ENCODE measurements at places on chromosomes 2 and 18. TPM values are rescaled to one million over a fixed set of nuclear protein-coding genes. Genes with fewer than 3 reads are reported as not detected.

DNA sequence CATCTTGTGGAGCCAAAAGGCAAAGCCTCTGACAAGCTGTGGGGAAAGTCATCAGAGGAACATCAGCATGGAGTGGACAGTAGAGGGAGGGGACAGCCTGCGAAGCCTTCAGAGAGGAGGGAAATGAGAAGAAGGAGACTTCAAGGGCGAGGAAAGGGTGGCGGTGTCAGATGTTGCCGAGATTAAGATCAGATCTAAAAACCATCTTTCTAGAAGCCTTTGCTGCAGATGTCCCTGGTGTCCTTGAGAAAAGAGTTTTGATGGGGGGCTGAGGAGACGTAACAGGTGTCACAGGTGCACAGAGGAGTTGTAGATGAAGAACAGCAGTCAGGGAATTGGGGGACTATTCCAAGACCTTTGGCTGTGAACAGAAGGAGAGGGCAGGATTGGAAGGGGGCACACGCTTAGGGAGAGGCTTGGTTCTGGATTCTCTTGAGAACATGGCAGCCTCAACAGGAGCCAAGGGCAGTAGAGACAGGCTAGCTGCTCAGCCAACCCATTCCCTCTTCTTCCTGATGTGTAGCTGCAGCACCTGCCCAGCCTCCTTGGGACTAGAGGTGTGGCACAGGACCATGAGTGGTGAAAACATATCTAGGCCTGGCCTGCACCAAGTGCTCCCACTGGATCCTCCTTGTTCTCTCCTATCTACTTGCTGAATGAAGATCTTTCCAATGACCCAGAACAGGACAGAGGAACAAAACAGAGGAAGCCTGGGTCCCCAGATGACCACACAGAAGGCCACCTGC lies 22.7 kb upstream of the NCL start:
- DNase-seq, result no peak

- DNase-seq, result no peak
These were observed 4.6 kb downstream of the NEU2 start for GRCh38 chr2:233037078-233037477.

The LYG2 gene
- 0.24 TPM for polyA plus RNA-seq

GRCh38 chr2:218422403-218423086 lies 3.6 kb downstream of the VIL1 start:
- DNase-seq, result no peak

- DNase-seq, result no peak
These were observed 227.6 kb upstream of the SMAD7 start for GRCh38 chr18:49178321-49178720.

The PMAIP1 gene
- 3.2 TPM for polyA plus RNA-seq

DNA sequence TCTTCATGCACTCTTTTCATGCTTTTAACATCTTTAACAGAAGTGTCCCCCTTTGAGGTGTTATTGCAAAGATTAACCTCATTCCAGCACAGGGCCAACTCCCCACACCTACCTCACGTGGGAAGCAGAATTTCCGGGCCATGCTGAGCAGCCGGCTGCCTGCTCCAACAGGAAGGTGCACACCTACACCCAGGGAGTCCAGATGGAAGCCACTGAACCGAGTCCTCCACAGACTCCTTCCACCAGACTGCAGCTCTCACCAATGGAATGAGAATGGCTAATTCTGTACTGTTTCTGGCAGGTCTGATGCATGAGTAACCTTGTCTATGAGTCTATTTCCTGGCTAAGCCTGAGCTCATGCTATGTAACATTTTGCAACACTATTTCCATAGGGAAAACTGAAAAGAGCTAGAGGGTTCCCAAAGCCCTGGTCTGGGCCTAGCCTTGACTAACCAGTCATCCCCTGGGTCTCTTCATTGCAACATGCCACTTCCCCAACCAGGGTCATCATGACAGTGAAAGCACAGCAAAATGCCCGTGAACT lies 11.0 kb downstream of the ERFE start:
- DNase-seq, result no peak

DNA sequence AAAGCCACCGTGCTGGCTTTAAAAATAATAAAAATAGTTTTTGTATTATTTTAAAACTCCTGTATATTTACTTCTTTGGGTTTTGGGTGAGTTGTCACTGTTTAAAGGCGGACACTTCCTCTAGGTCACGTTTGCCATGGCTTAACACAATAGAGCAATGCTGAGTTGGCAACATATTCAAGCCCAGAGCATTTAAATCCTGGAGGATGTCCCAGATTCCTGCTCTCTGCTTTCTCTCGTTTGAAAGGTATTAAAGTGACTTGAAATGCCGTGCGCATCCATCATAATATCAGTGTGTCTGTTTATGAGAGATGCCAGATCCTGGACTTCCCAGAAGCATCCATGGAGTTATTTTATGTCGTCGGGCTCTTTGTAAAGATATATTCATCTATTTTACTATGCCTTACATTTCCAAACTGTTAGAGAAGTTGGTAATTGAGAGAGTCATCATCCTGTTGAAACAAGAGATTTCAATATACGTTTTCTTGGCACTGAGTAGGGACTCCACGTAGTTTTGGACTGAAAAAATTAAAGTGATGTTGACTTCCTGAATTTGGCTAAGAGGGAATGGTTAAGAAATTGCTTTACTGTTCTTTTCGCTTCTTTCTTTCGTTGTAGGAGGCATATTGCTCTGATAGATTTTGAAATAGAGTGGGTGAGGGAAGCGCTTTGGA lies 150.6 kb downstream of the ZNF236 start:
- no peak for DNase-seq

The HOXD4 gene
- 39.2 TPM for polyA plus RNA-seq

The SOX11 gene
- polyA plus RNA-seq, result 17.2 TPM

Measured in right renal cortex interstitium (tissue), 3 donors.